ENCODE measurements at places on chromosomes 2 and 18.

DNA sequence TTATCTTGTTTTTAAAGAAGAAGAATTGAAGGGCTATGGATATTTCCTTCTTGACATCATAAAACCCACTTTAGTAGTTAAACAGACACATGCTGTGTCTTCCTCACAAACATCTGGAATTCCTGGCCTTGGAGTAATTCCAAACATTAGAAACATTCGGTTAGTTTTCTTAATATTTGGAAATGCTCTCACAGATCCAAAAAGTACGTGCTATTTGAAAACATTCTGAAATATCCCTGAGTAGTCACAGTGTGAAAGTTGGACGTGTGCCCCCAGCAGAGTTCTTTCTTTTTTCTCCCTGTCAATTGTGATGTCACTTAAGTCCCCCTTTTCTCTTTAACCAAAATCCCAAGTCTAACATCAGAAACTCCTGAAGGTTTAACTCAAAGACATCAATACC is 91.3 kb downstream of the ANTXR1 start:
- no peak for DNase-seq

GRCh38 chr2:187215532-187216240 is 232.4 kb downstream of the CALCRL start:
- DNase-seq, result no peak

GRCh38 chr2:120641366-120641771 is 94.3 kb upstream of the GLI2 start:
- DNase-seq, result no peak

DNA sequence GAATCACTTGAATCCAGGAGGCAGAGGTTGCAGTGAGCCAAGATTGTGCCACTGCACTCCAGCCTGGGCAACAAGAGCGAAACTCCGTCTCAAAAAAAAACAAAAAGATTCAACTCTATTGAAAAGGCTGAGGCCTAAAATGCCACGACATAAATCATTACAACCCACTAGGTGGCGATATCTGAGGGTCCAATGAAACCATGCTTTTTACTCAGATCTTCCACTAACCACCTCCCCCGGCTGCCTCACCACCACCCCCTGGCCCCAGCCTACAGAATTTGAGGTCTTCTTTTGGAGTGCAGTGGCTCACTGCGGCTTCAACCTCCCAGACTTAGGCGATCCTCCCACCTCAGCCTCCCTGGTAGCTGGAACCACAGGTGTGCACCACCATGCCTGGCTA is 57.5 kb downstream of the AP1S3 start:
- peak; percentile 41 for DNase-seq

DNA sequence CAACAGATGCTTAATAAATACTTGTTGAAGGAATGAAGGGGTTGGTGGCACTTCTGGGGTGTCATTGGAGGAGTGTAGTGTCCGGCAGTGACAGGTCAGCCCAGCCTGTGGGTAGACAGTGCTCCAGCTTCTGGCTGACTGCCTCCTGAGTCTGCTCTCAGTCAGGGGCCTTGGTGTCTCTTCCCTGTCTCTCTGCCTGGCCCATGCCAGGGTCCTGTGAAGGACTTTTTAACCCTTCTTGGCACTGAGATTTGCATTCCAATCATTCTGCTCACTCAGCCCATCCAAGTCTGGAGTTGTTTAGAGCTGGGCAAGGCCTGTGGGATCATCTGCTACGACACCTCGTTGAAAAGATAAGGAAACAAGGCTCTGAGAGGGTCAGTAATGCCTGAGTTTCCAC is 1.4 kb upstream of the KCNK3 start:
- DNase-seq, result no peak

- DNase-seq, result no peak
These were observed 91.9 kb downstream of the VRK2 start for GRCh38 chr2:58138396-58139030.

GRCh38 chr2:204754898-204755297 is 209.6 kb downstream of the PARD3B start:
- no peak for DNase-seq

GRCh38 chr2:1655461-1655860 is 88.9 kb downstream of the PXDN start:
- no peak for DNase-seq

DNA sequence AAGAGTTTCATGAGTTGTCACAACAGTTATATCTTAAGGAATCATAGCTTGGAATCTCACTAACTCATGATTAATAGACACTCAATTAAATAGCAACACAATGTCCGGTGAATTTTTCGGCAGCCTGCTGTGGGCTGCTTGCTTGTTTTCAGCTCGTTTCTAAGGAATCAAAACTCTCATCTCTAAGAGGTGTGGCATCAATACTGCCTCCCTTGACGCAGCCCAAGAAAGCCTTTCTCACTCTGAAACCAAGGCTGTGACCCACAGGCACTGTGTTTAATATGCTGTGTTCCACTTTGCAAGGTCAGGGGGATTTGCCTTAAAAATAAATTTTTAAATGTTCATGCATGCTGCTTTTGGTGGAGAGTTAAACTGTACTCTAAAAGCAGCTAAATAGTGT is 5.4 kb downstream of the DCC start:
- no peak for DNase-seq

- DNase-seq, result no peak
These were observed 72.3 kb downstream of the MCFD2 start for GRCh38 chr2:46843316-46843715.

DNA sequence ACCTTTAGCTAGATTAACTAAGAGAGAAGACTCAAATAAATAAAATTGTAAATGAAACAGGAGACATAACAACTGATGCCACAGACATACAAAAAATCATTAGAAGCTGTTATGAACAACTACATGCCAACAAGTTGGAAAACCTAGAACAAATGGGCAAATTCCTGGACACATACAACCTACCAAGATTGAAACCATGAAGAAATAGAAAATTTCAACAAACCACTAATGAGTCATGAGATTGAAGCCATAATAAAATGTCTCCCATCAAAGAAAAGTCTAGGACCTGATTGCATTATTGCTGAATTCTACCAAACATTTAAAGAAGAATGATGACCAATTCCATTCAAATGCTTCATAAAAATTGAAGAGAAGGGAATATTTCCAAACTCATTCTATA is 54.3 kb downstream of the ST3GAL5 start:
- DNase-seq, result no peak

DNA sequence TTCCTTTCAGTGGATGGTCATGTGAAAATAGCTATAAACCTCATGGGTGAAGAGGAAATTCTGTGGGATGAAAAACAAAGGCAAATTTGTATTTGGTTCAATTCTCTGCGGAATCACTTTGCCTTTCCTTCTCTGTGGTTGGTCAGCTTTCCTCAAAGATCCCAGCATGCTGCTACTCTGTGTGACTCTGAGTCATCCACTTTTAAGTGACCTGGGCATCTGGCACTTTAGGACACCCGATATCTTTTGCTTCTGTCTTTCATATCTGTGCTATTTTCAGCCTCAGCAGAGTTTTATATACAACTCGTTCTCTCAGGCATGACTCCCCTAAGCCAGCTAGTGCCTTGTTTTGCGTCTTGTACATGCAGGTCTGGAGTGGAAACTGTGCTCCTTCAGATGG is 217.0 kb upstream of the PIEZO2 start:
- DNase-seq, result no peak

GRCh38 chr2:47094511-47095142 is 60.5 kb downstream of the STPG4 start:
- no peak for DNase-seq

DNA sequence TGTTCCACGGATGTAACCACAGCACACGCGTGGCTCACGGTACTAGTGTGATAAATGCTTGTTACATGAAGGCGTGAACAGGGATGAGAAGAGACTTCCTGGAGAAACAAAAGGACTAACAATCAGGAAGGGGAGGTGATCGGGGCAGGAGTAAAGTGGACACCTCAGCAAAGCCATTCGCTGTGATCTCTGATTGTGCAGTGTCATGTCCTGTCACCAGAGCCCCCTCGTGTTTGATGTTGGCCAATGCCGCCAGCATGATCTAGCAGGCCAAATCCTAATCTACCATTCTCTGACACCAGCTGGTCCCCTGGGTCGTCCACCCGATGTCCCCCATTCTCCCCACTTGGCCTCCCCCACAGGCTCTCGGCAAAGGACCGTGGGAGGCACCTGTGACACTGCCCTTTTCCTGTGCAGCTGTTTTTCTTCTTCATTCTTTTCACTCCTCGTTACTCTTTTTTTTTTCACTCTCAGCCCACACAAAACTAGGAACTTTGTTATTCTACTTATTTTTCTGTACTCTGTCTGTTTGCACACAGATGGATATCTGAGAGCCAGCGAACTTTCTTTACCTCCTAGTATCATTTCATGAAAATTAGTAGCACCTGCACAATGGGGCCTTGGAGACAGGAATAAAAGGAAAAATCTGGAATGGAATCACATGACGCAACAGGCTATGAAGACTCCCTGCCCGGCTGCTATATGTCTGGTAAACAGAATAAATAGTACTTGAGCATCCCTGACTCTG is 146.8 kb downstream of the TGIF1 start:
- DNase-seq, result peak; percentile 59

DNA sequence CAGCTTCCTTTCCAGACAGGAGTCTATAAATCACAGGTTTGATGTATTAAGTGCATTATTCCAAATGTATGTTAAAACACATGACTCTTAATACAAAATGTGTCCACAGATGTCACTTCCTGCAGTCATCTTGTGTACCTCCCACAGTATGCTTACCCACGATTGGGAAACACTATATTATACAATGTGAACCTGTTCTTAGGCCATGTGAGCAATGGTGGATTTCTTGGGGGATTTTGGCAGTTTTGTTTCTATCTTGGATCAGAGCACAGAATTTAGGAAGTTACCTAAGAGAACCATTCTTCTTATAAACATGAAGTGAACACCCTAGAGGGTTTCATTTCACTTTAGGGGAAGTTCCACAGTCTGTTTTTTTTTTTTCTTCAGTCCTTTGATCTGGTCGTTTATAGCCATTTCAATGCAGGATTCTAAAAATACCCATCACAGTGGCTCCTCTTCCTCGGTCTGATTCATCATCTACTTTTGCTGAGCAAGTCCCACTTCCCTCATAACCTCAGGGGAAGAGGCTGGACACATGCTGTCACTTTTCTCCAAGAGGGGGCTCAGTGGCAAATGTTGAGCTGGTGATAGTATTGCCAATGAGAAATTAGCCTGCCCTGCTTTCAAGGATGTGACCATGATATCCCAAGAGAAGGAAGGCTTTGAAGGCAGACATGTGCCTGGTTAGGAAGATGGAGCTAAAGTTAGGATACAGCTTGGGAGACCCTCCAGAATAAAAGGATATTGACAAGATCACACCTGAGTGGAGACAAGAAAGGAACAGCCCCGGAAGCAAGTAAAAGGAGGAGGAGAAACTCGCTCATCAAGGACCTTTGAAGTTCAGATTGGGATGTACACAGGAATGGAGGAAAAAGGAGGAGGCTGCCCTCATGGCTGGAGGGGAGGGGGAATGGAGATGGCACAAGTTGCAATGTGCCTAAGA is 22.6 kb downstream of the PLEK start:
- DNase-seq, result peak; percentile 35

DNA sequence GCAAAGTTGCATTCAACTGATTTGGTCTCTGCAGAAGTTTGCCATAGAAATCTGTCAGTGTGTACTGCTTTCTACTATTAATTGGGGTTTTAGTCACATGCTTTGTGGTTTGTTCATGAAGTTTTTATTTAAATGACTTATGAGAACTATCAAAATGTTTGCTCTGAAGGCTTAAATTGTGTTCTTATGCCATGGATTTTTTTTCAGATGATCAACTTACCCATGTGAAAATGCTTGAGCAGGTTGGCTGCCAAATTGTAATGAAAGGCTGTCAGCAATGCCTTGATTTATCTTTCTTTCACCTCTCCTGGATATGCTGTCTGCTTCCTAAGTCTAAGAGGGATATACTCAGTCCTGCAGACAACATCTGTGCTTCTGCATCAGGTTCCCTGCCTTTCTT is 50.7 kb downstream of the FMNL2 start:
- no peak for DNase-seq

DNA sequence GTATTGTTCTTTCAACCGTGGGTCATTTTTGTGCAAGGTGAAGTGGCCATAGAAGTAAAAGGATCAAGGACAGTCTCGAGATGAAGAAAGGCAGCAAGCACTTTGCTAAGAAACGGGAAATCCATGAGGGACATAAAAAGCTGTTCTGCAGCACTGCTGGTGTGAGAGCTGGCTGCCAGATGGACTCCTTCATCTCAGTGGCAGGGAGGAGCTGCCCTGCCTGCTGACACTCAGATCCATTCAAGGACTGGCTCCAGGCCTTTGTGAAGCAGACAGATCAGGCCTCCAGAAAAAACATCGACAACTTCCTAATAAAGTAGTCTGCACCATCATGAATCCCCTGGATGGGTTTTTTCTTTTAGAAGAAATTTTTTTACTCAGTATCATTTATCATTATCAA is 29.5 kb downstream of the RMC1 start:
- no peak for DNase-seq

GRCh38 chr2:120707816-120708215 is 27.9 kb upstream of the GLI2 start:
- DNase-seq, result no peak
